ENCODE measurements at places on chromosomes 7 and 10.

DNA sequence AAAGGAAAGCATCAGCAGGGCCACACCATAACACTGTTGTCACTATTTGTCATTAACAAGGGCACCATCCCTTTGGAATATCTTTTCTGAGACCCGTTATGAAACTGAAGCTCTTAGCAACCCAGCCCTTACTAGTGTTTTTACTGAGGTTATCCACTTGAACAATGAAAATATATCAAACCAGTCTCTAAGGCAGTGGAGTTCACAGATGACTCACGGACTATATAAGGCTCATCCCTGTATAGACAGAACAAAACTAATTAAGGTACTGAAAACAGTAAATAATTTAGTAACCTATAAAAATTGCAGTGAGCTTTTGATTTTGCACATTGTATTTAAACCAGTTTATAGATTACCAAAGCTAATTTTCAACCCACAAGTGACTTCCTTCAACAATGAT lies 196.0 kb downstream of the ELAPOR2 start:
- DNase-seq: no peak

GRCh38 chr7:30845426-30846135 lies 66.1 kb upstream of the AQP1 start:
- peak; percentile 45 for DNase-seq

DNA sequence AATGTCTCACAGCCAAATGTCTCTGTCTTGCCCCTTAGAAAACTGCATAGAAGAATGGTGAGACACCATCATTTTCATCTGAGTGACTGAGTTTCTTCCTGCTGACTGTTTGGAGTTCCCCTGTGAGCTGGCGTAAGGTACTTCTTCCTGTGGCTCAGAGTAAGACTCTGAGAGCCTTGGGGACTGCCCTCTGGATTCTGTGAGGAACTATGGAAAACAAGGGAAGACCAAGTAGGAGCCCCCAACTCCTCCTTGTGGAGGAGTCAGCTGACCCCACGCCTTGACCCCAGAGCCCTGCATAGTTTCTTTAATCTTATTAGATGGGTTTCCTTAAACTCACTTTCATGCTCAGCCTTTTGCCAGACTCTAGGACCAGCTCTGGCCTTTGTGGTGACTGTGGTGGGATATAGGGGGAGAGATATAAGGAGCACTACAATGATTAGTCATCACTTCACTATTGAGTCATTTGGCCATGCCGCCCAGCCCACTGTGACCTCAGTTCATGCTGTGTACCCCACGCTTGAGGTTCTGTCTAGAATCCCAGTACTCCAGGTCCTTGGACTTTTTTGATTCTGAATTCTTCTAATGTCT lies 51.8 kb upstream of the FAM133B start:
- DNase-seq: peak; percentile 85

DNA sequence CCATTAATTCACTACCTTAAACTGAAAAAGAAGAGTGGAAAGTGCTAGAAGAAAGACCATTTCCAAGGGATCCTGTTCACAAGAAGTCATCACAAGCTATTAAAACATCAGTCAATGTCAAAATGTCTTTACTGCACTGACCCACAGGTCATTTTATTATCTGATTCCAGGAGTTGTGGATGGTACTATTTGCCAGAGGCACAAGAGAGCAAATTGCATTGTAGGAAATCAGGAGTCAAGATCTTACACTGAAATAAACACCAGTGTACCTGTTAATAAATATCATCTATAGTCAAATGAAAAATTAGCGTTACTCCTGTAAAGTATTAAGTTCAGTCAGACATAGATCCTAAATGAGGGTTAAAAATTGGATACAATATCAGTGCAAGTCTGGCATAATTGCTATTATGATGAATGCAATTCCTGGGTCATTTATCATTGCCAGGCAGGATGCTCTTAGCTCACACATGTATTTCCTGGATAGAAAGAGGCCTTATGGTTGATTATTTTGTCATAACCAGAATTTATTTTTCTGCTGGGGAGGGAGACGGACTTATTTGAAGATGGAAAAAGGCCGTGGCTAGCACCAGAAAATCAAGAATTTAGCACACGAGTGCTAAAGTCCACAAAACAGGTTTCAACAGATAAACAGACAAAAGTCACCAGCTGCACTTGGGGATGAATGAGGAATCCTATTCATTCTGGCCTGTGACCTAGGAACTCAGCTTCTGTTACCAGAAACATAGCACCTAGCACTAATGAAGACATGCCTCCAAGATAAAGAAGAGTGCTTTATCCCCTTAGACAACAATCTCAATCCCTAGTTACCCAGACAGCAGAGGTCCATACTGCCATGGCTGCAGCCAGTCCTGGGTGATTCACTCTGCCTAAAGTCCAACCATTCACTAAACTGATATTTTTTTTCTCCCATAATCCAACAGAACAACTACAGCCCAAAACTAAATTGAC lies 683.1 kb upstream of the POM121L12 start:
- no peak for DNase-seq

GRCh38 chr10:121926157-121926556 lies 1.7 kb downstream of the ATE1 start:
- no peak for DNase-seq

DNA sequence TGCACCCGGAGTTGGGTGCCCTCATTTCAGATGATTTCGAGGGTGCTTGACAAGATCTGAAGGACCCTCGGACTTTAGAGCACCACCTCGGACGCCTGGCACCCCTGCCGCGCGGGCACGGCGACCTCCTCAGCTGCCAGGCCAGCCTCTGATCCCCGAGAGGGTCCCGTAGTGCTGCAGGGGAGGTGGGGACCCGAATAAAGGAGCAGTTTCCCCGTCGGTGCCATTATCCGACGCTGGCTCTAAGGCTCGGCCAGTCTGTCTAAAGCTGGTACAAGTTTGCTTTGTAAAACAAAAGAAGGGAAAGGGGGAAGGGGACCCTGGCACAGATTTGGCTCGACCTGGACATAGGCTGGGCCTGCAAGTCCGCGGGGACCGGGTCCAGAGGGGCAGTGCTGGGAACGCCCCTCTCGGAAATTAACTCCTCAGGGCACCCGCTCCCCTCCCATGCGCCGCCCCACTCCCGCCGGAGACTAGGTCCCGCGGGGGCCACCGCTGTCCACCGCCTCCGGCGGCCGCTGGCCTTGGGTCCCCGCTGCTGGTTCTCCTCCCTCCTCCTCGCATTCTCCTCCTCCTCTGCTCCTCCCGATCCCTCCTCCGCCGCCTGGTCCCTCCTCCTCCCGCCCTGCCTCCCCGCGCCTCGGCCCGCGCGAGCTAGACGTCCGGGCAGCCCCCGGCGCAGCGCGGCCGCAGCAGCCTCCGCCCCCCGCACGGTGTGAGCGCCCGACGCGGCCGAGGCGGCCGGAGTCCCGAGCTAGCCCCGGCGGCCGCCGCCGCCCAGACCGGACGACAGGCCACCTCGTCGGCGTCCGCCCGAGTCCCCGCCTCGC lies at the start of gene EGFR:
EGFR (plus strand) TSS at position 657 of the 830 bp plus-strand sequence. CDS start 261 bp downstream, outside the sequence.
- peak; percentile 84 for DNase-seq

DNA sequence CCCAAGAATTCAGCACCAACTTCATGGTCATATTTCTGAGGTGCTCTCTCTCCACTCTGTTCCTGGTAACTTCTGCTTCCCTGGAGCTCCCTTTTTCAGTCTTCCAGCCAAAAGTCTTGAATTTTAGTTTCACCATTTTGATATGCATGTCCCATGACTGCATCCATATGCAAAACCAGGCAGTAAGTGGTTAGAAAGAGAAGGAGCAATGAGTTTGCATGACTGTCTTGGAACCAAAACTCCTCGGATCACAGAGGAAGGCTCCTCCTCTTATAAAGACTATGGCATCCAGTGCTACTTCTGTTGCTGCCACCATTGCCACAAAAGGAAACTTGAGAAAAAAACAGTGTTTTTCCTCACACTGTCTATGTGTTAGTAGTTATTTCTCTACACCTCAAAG lies 269.1 kb upstream of the GLI3 start:
- no peak for DNase-seq

GRCh38 chr7:84845971-84846370 lies 340.9 kb downstream of the SEMA3D start:
- DNase-seq: no peak

- peak; percentile 81 for DNase-seq
Measured at GRCh38 chr10:73898730-73899410, 12.1 kb upstream of the PLAU start.

DNA sequence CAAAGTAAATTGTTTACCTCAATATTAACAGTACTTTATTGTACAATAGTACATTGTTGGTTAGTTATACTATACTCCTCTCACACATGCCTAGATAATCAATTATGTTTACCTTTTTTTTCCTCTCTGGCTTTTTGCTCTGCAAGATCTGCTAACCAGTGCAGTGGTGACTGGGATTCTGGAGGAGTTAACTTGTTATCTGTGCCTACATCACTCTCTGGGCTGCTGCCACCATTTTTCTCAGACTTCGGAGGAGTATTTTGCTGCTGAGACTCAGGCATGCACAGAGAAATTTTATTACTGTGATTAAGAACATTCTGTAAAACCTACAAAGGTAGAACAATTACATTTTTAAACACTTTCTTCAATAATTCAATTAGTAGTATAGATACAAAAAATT lies 59.7 kb downstream of the NRBF2 start:
- no peak for DNase-seq

- DNase-seq: no peak
Measured at GRCh38 chr7:20316706-20317105, 14.0 kb upstream of the ITGB8 start.

DNA sequence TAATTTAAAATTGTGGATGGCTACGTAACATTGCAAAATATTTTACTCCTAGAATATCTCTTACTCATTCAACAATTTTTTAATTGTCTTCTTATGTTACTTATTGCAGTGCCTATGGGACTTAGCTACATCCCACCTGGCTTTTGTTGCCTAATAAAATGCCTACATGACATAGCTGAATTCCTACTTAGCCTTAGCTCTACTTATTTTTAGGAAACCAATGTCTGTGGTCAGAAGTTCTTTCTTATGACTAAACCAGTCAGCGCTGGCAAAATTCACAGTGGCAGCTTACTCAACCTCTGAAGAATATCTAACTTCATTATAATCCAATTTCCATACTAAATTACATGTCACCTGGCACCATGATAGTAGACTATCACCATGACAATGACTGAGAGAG lies 1612.4 kb upstream of the LRRTM3 start:
- peak; percentile 94 for DNase-seq

- DNase-seq: no peak
Measured at GRCh38 chr10:130847170-130847569, 464.4 kb downstream of the TCERG1L start.

GRCh38 chr7:155408651-155409586 lies 49.0 kb upstream of the EN2 start:
- DNase-seq: no peak

DNA sequence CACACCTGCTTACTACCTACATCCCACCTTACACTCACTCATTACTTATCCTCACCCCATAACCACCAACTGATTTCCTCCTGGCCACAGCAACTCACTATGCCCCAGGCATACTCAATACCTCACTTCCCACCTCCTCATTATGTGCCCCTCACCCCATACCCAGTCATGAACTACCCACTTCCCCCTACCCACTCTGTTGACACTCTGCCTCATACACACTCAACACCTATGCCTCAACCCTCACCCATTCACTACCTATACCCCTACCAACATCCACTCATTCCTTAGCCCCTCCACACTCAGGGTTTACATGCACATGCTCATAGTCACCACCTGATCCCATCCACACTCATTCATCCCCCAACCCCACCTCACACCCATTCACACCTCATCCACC lies 39.6 kb downstream of the SEC61G start:
- no peak for DNase-seq

- DNase-seq: no peak
Measured at GRCh38 chr10:29955329-29955935, 104.0 kb downstream of the JCAD start.

GRCh38 chr10:92848037-92848440 lies 281 bp upstream of the EXOC6 start:
- DNase-seq: no peak

DNA sequence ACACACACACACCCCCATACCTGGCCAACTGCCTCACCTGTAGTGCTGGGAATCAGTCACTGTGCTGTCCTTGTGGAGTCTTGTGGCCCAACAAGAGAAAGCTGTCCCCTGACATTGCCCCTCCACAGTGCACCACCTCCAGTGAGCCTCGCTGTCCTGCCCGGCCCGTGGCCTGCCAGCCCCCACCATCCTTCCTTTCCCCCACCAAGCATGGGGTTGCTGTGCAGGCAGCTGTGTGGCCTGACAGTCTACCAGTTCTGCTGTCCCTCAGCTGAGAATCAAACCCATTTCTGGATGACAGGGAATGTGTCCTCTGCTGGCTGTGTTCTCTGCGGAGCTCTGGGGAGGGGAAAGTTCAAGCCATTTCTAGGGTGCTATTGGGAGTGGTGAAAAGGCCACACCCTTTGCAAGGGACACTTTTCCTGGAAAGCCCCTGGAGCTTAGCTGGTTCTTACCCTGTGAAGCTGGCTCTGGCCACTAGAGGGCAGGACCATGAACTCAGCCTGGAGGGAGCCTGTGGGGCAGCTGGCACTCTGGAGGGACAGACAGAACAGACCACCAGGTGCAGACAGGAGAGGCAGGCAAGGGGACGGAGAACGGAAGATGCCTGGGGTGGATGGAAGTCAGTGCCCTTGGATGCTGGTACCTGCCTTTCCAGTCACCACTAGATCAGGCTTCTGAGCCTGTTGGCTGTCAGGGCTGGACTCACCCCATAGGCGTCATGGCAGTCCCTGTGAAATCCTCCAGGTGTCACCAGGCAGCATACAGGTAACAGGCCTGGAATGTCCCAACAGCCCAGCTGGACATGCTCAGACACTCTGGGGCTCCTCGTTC lies 10.5 kb upstream of the MTPAP start:
- peak; percentile 39 for DNase-seq

- no peak for DNase-seq
Measured at GRCh38 chr7:42456267-42456666, 219.3 kb upstream of the GLI3 start.

DNA sequence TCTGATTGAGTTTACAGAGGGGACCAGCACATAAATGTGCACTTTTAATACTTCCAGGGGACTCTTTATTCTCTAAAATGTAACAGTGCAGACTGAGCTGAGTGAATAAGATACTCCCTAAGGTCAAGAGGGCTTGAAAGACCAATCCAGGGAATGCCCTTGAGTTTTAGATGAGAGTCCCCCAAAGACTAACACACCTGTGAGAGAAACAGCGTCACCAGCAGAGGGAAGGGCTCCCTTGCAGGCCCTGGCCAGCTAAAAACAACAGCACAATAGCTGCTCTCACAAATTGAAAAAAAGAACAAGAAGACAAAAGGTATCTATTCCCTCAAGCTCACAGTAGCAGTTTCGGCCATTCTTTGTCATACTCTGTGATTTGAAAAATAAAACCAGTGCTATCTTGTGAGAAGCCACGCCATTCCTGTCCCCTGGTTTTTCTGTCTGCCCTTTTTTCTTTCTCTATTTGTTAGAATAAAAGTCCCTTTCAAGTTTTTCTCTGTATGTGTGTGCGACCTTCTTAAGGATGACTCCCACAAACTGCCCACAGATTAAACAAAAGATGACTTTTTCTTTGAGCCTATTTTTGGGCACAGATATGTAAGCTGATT lies 230.4 kb upstream of the BMPER start:
- DNase-seq: no peak

DNA sequence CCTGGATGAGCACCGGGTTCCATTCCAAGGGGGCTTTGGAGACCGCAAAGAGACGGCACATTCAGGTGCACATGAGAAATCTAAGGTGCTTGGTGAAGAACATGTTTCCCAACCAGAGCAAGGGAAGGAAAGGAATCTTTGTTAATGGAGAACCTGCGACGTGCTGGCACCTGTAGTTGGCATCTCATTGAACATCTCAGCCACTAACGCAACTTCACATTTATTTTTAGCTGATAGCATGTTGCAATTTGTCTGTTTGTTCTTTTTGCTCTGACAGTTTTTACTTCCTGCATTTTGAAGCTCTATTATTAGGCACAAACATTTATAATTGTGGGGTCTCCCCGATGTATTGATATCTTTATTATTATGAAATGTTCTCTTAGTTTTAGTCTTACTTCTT lies 316.7 kb downstream of the TCERG1L start:
- no peak for DNase-seq
